ENCODE measurements at places on chromosomes 1 and 21. TPM values are rescaled to one million over a fixed set of nuclear protein-coding genes. Genes with fewer than 3 reads are reported as not detected.

The CYP4Z1 gene
- total RNA-seq: not detected

The CITED4 gene
- total RNA-seq: 2.3 TPM

The TIPRL gene
- 38.3 TPM for total RNA-seq

The MTF1 gene
- total RNA-seq: 3.3 TPM

The DMRTA2 gene
- not detected for total RNA-seq

The CRYBG2 gene
- not detected for total RNA-seq

Data from regular cardiac myocyte (primary cell).